ENCODE measurements at places on chromosomes 13 and 19.

- no peak for DNase-seq
Measured at GRCh38 chr19:50258918-50259372, 55.5 kb downstream of the MYH14 start.

- DNase-seq: no peak
Measured at GRCh38 chr19:46000491-46001246, 5.4 kb downstream of the CCDC61 start.

- no peak for DNase-seq
Measured at GRCh38 chr13:21583478-21583877, 20.5 kb downstream of the MICU2 start.

- DNase-seq: no peak
Measured at GRCh38 chr19:34669305-34669704, 7.7 kb downstream of the SCGB2B2 start.

All from amniotic stem cell (primary cell).